ENCODE measurements at places on chromosomes 4 and X. TPM values are rescaled to one million over a fixed set of nuclear protein-coding genes. Genes with fewer than 3 reads are reported as not detected.

Gene CSAG3
- not detected for total RNA-seq

Gene CENPE
- total RNA-seq: 11.2 TPM

Gene FAM47E
- total RNA-seq: 0.51 TPM

Gene SFRP2
- 0.16 TPM for total RNA-seq

Gene TIMM17B
- total RNA-seq: 76.9 TPM

Measured in mesangial cell (primary cell).